ENCODE measurements at places on chromosomes 3 and 15.

DNA sequence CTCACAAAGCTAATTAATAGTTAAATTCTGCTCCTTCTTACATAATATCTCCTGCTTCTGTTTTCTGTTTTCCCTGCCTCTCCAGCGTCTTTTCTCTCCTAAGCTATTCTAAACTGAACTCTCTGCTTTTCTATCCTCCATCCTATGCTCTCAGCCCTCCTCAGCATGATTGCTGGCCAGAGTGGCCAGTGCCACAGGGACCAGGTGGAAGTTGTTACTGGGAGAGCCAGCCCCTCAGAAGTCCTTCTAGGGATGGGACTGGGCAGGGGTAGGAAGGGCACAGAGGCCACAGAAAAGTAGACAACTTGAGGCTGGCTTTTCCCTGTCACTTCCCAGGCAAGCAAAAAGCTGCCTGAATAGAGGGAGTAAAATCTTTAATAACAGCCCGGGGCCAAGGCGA lies 76.8 kb downstream of the LARS2 start:
- DNase-seq = no peak

- DNase-seq = no peak
Measured at GRCh38 chr15:71345186-71345585, 229.9 kb downstream of the THSD4 start.

GRCh38 chr3:31094048-31094447 lies 199.6 kb upstream of the GADL1 start:
- no peak for DNase-seq

DNA sequence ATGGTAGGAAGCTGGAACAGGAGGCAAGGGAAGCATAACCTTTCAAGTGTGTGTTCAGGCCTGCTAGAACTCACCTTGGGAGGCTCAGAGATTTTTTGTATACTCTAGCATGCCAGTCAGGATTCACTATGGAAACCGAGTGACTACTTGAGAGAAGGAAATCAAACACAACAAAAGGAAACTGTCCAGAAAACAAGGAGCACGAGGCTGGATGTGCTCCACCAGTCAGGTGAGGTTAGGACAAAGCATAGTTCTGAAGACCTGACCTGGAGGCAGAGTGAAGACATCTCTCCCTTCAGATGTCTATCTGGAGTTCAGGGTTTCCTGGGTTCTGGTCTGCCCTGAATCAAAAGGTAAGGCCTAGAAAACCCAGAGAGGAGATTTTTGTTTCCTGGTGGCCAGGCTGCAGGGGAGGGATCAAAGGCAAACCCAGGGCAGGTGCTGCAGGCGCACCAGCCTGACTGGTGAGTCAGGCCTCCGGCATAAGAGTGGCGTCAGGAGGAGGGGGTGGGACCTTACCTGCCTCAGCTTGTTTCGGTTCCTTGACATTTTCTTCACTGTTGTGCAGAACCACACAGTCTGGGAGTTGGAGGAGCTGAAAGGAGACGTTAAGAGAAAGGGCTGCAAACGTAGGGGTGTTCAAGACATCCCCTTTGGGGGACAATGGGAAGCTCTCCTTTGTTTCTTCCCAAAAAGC lies 52.2 kb upstream of the OSBPL11 start:
- DNase-seq = no peak

- DNase-seq = peak; percentile 57
Measured at GRCh38 chr15:90231028-90232017, 2.4 kb downstream of the CIB1 start.

- DNase-seq = no peak
Measured at GRCh38 chr3:7207928-7208327, 347.0 kb downstream of the GRM7 start.

- no peak for DNase-seq
Measured at GRCh38 chr3:64088408-64089205, 65.3 kb upstream of the PSMD6 start.

GRCh38 chr3:34547297-34547920 lies 749.0 kb downstream of the PDCD6IP start:
- DNase-seq = no peak

- DNase-seq = no peak
Measured at GRCh38 chr3:66038726-66039589, at the start of gene MAGI1. Gene MAGI1, minus strand, starts transcription at chr3:66038918. Its CDS starts 610 bp downstream, at chr3:66038308.

GRCh38 chr3:62798000-62798399 lies 77.2 kb downstream of the CADPS start:
- no peak for DNase-seq

GRCh38 chr3:123084192-123084591 lies 17.4 kb downstream of the PDIA5 start:
- DNase-seq = no peak

DNA sequence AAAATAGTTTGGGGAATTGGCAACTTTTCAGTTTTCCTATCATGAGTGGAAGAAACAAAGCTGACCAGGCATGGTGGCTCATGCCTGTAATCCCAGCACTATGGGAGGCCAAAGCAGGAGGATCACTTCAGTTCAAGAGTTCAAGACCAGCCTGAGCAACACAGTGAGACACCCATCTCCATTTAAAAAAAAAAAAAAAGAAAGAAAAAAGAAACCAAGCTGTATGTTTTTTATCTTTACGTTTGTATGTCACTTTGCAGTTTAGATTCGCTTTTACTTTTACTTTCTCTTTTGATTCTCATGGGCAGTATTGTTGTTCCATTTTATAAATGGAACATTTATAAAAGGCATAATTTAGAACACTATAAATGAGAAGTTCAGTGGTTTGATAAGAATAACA lies 31.2 kb upstream of the TNIK start:
- DNase-seq = no peak

- no peak for DNase-seq
Measured at GRCh38 chr3:189236352-189236751, 64.6 kb downstream of the TPRG1 start.

DNA sequence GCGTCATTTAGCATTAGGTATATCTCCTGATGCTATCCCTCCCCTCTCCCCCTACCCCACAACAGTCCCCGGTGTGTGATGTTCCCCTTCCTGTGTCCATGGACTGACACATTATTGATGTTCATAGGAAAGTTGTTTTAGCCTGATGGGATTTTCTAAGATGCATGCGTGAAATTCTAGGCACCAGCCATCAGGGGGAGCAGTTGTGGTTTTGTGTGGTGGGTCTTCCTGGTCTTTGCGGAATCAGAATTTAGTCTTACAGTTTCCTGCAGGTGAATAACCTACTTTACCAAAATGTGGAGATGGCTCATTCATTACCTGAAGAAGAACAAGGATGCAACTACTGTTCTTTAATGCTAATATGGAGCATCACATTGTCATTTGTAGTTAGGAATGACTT lies 455.0 kb upstream of the THBS1 start:
- no peak for DNase-seq

- no peak for DNase-seq
Measured at GRCh38 chr3:128881576-128881975, 2.2 kb downstream of the ACAD9 start.

- no peak for DNase-seq
Measured at GRCh38 chr3:144866476-144866875, 894.9 kb downstream of the DIPK2A start.

- no peak for DNase-seq
Measured at GRCh38 chr3:70972855-70973254, 610.7 kb downstream of the FOXP1 start.

- no peak for DNase-seq
Measured at GRCh38 chr3:36729204-36730056, 34.9 kb downstream of the DCLK3 start.

DNA sequence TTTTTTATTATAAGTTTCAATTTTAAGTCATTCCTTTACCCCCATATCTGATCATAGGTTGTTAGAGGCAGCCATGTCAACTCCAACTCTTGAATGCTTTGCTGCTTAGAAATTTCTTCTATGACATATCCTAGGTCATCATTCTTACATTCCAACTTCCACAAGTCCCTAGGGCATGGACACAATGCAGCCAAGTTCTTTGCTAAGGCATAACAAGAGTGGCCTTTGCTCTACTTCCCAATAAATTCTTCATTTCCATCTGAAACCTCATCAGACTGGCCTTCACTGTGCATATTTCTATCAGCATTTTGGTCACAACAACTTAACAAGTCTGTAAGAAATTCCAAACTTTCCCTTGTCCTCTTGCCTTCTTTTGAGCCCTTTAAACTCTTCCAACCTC lies 28.5 kb downstream of the TRIM42 start:
- no peak for DNase-seq

- peak; percentile 77 for DNase-seq
Measured at GRCh38 chr3:128800241-128801187, 74.5 kb downstream of the RAB7A start.

DNA sequence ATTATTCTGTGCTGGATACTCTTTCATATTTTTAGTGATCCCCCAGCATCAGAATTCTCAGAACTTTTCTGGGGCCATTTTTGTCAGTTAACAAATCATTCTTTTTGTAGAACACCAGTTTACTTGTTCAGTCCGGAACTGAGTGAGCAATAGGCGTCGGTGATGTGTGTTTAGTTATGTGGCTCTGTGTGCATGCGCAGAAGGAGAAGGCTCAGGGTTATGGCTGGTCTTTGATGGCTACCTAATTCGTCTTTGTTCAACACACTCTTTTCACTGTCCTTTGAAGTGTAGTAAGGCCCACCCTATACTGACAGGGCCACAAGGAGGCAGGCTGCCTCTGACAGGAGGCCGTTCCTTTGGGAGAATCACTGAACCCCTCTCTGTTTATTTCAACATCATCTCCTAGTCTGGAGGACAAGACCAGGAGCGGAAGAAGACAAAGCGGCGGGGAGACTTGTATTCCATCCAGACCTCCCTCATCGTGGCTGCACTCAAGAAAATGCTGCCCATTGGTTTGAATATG lies 158.2 kb upstream of the CHRM5 start:
- DNase-seq = no peak

DNA sequence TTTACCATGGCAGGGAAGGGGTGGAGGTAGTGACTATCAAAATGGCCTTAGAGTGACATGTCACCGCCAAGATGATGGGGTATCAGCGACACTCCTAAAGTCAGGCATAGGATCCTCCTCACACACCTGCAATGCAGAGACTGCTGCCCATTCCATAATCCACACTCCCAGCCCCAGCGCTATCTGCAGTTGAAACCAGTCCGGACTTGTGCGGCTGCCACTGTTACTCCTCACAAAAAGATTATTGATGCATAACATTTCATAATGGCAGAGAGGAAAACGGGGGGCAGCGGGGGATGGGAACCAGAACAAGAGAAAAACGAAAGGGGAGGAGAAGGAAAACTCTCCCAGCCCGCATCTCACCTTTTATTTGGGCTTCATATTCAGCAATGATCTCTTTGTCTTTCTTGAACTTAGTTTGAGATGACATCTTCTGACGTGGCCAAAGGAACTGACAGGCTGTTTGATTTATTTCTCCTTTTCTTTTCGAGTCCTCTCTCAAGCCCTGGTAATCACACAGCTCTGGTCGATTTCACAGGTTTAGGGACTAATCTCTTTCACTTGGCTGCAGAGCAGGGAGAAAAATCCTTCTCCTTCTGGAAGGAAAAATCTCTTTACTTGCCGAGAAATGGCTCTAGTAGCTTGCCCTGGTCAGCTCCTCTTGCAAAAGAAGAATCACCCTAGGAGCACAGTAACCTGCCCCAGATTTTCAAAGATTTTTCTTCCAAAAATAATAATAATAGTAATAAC lies 749 bp downstream of the SRGAP3 start:
- DNase-seq = no peak

- no peak for DNase-seq
Measured at GRCh38 chr3:14124223-14124614, 451 bp downstream of the CHCHD4 start.

DNA sequence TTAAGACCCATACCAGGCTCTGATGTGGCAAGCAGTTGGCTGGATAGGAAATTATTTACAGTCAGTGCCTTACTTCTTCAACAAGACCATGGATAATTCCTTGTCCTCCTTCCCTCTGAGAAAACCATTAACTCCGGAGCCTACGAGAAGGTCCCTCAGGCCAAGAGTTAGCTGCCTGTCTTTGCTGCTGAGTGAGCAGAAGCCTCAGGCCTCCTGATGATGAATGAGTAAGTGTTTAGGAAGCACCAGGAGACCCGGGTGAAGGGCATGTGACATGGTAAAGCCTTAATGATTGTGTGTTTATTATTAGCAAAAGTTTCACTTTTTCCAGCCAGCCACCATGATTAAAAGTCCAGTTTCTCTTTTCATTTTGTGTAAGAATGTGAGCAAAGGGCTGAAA lies 174.9 kb upstream of the TOPAZ1 start:
- no peak for DNase-seq

DNA sequence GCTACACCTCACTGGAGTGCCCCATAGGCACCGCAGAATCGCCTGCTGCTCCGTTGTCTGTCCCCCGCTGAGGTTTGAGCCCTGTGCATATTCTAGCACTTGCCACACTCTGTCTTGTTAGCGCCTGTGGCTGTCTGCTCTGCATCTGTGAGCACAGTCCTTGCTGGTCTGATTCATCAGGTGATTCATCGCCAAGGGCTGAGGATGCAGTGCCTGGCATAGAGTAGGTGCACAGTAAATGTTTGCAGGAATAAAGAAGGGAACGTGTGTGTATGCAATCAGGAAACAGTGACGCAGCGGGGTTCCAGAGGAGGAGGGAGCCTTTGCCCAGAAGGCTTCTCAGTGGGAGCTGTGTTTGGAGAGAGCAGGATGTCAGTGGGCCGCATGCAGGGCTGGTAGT lies 124.0 kb upstream of the PLXNA1 start:
- DNase-seq = no peak

GRCh38 chr3:130712718-130713423 lies 33.8 kb downstream of the PIK3R4 start:
- no peak for DNase-seq

DNA sequence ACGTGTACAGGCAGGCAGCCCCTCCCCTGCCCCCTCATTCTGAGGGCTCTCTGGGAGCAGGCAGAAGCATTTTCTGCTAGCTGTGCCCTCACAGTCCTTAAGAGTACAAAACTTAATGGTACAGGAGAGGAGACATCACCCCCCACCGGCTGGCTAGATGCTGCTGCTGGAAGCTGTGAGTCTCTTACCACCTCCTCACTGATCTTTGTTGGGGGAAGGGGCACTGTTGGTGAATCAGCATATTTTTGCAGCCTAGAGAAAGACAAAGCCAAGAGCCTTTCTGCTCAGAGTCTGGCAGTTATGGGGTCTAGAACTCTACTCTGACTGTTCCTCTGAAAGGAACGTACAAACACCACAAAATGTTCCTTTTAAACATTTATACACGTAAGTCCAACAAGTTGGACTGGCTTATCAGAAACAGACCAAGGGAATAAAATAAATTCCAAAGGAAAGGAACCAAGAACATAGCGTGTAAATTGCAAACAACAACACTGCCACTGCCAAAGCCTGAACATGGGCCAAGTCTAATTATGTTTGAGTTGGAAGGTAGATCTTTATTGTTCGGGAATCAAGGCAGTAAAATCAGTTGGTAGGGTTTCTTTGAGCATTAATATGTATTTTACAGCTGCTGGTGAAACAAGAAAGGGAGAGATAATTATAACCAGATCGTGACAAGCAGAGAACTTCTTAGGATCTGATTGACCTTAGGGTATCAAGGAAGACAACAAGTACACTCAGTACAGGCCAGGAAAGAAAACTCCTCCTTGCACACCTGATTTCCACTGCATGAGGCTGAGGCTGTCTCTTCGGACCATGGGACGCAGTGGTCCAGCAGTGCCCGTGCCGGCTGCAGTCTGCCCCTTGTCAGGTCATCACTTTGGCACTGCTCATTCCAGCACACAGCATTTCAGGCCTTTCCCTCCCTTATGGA lies 27.4 kb downstream of the CLK3 start:
- no peak for DNase-seq

- no peak for DNase-seq
Measured at GRCh38 chr3:158837240-158837639, 35.4 kb downstream of the MFSD1 start.

- DNase-seq = peak; percentile 50
Measured at GRCh38 chr3:58173669-58174398, 36.9 kb downstream of the DNASE1L3 start.
